Kidney epithelial cell (primary cell): ENCODE measurements at places on chromosomes 7 and 10.

DNA sequence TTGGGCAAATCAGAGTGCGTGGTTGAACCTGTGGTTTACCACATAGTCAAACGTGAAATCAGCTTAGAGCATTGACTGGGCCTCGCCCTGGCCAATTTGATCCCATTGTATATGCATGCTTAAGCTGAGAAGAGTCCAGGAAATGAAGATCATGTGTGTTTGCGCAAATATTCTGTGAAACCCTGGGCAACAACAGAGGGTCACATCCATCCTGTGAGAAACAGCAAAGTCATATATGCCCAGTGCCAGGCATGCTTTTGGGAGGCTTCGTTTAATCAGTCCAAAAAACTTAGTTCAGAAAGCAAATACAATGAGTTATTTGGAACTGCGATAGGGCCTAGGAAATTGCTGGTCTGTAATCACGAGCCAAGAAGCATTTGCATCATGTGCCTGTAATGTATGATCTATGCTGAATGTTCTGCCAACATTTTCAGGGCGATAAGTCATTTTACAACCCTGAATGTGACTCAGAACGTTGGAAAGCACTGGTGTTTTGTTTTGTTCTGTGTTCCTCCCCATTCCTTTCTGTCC lies 412.1 kb upstream of the CELF2 start:
- DNase-seq, result no peak

DNA sequence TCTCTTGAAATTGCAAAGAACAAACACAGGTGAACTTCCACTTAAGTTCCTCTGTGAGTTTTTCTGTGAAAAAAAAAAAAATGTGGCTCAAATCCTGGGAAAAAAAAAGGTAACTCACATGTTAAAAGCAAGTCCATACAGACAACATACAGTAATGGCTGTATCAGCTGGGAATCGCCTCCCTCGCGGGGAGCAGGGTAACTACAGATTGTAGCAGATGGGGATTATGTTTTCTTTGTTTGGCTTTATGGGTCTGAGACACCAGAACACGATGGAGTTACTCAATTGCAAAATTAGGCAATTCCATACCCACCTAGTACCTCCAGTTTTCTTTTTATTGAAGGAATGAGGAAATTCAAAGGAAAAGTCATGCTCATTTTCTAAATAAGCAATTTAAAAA lies 42.3 kb downstream of the FEZF1 start:
- no peak for DNase-seq

DNA sequence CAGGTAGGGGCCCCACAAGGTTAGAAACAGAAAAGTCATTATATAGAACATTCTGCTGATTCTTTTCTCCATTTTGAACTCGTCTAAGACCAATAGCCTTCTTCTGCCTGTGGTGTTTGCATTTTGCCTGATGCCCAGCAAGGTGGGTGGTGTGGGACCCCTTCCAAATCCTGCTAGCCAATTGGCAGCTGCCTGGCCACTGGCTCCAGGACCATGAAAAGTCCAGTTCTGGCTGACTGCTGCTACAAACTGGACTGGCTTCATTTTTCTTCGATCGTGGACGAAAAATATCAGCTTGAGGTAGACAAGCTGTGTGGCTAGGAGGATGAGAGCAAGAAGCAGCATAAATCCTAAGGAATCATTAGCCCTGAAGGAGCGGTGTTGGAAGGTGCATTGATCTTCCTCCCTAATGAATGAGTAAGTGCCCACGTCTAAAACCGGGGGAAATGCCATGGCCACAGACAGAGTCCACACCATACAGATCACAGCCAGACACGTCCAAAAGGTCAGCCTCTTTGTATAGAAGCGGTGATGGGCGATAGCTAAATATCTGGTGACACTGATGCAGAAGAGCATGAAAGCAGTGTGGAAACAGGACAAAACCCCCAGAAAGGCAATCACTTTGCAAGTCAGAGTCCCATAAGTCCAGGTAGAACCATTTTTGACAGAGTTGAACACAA lies 2.7 kb downstream of the GPR85 start:
- no peak for DNase-seq

DNA sequence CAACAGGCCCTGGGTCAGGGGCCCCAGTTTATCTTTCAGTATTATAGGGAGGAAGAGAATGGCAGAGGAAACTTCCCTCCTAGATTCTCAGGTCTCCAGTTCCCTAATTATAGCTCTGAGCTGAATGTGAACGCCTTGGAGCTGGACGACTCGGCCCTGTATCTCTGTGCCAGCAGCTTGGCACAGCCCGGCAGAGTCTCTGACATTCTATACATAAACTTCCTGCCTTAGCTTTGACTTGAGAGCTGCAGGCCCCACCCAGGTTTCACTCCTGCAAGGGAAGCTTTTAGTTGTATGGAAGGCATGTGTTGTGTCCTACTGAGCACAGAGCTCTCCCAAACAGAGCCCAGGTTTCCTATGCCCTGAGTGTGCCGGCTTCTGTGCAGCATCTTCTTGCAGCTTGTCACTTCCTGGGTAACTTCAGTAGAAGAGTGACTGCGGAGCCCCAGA lies 205.6 kb upstream of the PRSS58 start:
- no peak for DNase-seq

GRCh38 chr10:6400821-6401465 lies 179.1 kb downstream of the PRKCQ start:
- DNase-seq, result no peak

DNA sequence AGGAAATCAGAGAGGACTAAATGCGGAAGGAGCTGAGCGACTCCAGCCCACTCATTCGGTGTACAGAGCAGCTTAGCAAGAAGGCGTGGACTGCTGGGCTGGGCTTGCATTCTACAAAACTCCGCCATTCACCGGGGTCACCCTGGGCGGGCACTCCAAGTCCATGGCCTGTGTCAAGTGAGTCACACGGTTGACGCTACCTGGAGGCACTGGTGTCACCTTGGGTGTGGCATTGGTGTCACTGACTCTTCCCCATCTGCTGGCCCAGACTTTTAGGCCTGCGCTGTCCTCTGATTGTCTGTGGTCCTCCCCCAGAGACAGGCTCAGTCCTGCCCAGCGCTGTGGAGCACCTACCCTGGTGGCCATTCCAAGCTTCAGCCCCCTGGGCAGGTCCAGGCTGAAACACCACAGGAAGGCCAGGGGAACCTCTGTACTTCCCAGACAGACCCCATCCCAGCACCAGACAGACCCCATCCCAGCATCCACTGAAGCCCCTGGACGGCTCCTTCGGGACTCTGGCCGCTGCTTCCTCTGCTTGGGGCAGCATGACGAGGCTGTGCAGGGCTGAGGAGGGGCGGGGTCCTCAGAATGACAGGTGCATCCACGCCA lies 30.6 kb upstream of the CNPY1 start:
- no peak for DNase-seq

DNA sequence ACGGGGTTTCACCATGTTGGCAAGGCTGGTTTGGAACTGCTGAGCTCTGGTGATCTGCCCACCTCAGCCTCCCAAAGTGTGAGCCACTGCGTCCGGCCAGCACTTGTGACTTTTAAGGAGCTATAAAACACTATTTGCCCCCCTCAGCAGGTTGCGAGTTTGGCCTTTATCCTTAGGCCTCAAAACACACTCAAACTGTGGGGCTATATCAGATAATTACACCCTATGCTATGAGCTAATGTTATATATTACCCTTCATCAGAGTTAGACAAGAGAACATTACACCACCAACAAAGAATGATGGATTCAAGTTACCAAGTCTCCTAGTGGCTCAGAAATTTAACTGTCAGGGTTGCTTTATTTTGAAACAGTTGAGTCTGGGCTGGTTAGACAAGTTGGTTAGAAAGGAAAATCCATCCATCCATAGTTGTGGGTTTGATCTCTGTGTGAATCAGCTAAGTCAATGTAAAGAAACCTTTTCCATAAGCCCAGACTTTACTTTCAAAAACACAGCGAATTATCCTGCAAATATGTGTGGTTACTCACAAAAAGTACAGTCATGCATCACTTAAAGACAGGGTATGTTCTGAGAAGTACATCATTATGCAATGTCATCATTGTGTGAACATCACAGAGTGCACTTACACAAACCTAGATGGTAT lies 115.8 kb downstream of the SEMA3D start:
- no peak for DNase-seq

DNA sequence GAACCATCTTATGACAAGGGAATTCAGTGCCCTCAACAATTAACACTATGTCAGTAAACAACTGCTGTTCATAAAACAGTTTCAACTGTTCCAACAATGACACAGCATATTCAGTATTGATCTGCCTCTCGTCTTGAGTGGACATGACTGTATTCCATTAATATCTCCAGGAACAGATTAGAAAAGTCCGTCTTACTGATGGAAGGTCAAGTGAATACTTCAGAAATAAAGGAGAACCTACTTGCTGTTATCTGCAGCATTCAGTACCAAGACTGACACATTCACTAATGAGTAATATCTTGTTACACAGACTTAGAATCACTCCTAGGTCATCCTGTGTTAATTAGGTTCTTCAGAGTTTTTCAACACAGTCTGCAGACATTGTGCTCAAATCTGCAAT lies 12.1 kb downstream of the KBTBD2 start:
- DNase-seq, result no peak

DNA sequence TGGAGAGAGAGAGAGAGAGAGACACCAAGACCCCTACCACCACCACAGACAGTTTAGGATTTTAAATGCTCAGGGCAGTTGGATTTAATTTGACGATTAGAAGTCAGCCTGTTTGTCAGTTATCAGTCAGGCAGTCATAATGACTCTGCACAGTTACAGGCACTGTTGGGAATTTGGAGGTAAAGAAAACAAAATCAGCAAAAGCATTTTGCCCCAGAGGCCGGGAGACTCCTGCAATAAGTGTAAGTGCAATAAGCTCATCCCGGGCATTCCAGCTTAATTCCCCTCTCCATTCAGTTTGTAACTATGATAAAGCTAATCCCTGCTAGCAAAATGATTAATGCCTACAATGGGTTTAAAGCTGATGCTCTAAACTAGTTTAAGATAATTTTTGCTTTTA lies 13.5 kb downstream of the SEMA3C start:
- DNase-seq, result no peak

GRCh38 chr7:117875566-117875965 lies 2.3 kb upstream of the CTTNBP2 start:
- no peak for DNase-seq
